NCI-H1092 treated with DMSO at 0.1 percent for 48 hours (cell line): ENCODE measurements at places on chromosomes 5 and 9.

GRCh38 chr9:37236822-37237221 is 116.4 kb downstream of the ZCCHC7 start:
- DNase-seq = no peak

DNA sequence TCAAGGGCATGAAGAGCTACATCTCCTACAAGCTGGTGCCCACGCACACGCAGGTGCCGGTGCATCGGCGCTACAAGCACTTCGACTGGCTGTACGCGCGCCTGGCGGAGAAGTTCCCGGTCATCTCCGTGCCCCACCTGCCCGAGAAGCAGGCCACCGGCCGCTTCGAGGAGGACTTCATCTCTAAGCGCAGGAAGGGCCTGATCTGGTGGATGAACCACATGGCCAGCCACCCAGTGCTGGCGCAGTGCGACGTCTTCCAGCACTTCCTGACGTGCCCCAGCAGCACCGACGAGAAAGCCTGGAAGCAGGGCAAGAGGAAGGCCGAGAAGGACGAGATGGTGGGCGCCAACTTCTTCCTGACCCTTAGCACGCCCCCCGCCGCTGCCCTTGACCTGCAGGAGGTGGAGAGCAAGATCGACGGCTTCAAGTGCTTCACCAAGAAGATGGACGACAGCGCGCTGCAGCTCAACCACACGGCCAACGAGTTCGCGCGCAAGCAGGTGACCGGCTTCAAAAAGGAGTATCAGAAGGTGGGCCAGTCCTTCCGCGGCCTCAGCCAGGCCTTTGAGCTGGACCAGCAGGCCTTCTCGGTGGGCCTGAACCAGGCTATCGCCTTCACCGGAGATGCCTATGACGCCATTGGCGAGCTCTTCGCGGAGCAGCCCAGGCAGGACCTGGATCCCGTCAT is 1.4 kb downstream of the SNX18 start:
- DNase-seq = no peak

- DNase-seq = no peak
These were observed 30.0 kb upstream of the TENT4A start for GRCh38 chr5:6683241-6683640.

- no peak for DNase-seq
These were observed 11.5 kb downstream of the SMIM3 start for GRCh38 chr5:150789943-150790611.

- no peak for DNase-seq
These were observed 234.5 kb downstream of the PAPPA start for GRCh38 chr9:116387934-116388698.

DNA sequence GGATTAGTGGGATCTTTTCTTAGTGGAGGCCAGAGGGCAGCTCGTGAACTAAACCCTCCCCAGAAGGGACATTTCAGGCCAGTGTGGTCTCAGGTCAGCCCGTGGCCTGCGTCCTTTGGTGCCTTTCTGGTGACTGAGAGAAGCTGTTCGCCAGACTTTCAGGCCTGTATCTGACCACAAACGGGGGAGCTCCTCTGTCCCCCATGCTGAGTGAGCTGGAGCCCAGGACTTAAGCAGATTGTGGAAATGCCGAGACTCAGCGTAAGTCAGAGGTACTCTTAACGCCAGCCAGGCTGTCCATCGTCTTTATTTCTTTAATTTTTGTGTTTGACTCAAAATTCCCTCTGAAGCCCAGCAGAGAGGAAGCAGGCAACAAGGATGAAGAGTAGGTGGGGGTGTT is 54.8 kb upstream of the NCS1 start:
- DNase-seq = no peak

- no peak for DNase-seq
These were observed 17.0 kb downstream of the PRRT1B start for GRCh38 chr9:131562032-131562959.

DNA sequence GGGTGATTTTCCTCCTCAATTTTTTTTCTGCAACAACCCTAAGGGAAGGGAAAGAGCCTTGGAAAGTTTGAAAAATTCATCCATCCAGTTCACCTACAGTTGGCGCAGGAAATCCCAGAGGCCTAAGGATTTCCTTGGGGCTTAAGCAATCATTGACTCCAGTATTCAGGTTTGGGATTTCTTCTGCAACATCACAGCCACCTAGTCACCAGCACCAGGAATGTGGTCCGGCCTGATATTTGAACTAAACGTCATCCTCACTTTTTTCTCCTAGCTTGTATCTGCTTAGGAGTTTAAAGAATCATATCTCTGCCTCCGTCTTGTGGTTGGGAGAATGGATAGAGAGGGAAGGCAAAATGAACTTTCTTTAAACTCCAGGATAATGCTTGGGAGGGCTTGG is 20.2 kb upstream of the TLE4 start:
- no peak for DNase-seq

DNA sequence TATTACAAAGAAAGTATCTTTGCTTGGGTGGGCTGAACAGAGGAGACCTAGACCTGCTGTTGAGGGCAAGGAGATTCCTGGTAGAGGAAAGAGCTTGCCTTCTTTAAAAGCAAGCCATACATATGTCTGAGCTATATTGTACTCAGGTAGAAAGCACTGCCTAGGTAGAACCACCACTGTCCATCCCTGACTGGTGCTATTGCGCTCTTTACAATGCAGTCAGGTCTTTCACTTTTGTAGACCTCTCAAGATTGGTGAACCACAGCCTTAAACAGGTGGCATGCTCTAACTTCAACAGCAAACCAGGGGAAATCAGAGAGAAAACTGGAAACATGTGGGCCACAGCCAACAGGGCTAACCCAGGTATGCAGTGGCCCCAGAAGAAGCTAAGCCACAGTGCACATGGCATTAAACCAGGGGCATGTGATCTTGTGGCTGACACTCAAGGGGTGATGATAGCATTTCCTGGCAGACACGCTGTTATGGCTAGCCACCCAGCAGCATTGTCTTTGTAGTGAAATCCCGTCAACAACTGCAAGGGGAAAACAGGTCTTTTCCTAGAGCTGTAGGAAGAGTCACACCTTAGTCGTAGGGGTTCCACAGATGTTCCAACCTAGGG is 253.9 kb upstream of the PCSK5 start:
- DNase-seq = no peak

DNA sequence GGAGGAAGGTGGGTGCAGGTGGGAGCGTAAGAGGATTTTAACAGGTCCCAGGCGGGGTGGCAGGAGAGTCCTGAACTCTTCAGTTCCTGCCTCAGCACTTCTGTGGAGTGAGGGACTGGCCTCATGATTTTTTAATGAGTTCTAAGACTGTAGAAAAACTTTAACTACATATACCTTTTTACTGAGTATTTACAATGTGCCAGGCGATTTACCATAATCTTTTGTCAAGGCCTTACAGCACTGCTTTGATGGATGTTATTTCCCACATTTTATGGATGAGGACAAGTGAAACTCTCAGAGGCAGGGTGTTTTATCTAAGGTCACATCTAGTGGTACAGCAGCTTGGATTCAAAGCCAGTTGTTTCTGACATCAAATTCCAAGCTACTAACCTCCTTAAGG is 99.5 kb downstream of the PJA2 start:
- DNase-seq = no peak

DNA sequence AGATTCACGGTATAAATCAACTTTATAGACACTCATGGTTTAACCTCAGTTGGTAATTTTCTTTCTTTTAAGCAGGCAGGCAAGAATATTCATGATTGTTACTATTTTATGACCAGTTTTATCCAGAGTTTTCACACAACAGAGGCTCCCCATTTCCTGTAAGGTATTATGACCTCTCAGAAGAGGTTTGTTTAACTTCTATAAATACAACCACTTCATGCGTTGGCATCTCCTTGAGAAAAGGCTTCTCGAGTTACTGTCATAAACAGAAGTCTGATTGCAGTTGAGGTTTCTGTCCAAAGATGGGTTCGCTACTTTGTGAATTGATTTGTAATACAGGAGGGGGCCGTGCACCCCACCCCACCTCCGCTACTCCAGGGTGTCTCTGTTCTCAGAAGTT is 55.3 kb downstream of the ENTREP1 start:
- no peak for DNase-seq

GRCh38 chr5:160262151-160263074 is 33.1 kb downstream of the FABP6 start:
- no peak for DNase-seq

- DNase-seq = no peak
These were observed 2.9 kb downstream of the STXBP1 start for GRCh38 chr9:127614961-127615360.

DNA sequence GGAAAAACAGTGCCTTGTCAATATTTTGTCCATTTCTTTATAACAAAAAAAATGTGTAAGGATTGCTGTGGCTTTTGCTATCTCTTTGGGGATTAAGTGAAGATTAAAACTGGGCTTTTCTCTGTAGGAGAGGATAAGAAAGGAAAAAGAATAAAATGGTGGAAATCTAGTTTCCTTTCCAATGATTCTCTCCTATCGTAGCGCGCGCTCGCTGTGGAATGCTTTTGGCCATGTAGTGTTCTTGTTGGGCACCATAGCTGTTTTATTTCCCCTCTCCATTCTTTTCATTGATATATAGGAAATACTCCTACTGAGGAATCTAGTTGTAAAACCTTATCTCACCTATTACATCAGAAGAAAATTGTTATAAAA is 1.5 kb downstream of the STXBP1 start:
- peak; percentile 39 for DNase-seq

- no peak for DNase-seq
These were observed 345.9 kb upstream of the RIOK2 start for GRCh38 chr5:97528941-97529340.

GRCh38 chr9:106868565-106868964 is 5.6 kb downstream of the ZNF462 start:
- no peak for DNase-seq

GRCh38 chr5:143361438-143361837 is 42.0 kb downstream of the NR3C1 start:
- DNase-seq = no peak

DNA sequence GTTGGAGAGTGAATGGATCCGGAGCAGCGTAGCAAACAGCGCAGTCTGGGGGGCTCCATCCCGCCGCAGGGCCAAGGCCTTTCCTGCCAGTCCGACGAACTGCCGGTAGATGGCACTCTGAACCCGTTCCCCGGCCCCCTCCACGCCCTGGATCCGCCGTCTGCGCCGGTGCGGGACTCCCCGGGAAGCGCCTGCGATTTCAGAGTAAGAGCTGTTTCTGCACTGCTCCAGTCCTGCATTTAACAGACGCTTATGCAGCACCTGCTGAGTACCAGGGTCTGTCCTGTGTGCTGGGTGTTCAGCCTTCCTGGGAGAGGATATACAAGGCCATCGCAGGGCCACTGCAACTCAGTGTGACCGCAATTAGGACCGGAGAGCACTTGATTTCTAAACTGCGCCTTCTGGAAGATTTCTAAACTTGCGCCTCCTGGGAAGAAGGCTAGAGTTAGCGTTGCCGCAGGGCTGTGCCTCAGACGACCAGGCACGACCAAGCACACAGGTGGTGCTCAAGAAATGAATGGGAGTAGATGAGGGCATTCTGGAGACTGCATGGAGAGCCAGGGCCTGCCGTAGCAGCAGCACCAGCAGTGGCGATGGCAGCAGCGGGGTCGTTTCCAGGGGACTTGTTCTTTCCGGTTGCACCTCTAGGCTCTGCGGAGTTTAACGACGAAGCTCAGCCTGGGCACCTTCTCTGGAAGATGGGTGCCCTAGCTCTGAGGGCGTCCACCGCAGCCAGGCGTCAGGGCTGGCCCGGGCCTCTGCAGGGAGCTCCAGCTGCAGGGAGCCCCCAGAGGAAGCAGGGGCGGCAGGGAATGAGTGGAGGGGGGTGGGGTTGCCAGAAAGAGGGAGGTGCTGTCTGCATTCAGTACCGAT is 14.3 kb upstream of the TIFAB start:
- DNase-seq = peak; percentile 39

DNA sequence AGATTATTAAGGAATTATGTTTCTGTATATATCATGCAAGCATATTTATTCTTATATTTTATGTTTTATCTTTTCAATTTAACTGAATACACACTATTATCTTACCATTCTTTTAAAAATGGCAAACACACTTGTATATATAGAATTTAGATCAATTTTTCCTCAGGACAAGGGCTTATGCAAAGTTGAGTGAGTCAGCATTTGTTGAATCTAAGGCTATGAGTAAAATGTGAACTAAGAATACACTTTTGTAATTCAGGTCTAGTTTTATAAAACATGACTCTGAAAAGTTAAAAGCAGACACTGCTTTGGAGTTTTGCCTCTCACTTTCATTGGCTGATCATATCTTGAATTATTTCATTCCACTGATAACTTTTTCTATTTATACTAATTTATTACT is 127.8 kb downstream of the FOCAD start:
- no peak for DNase-seq
